ENCODE measurements at places on chromosomes 6 and 20. TPM values are rescaled to one million over a fixed set of nuclear protein-coding genes. Genes with fewer than 3 reads are reported as not detected.

The TUBE1 gene
- 27.0 TPM for total RNA-seq

The PIGT gene
- total RNA-seq = 121 TPM

The SYNDIG1 gene
- 0.35 TPM for total RNA-seq

The ID4 gene
- total RNA-seq = 5.9 TPM

The FOXA2 gene
- total RNA-seq = not detected

The ATP6V1G2 gene
- 1.8 TPM for total RNA-seq

The ASF1A gene
- total RNA-seq = 39.5 TPM

The SLC22A23 gene
- total RNA-seq = 13.5 TPM

The FBXO5 gene
- total RNA-seq = 20.6 TPM

All from PC-9 (cell line).